ENCODE measurements at places on chromosomes 2 and 18.
A peak's percentile ranks its signal among the peaks of the same experiment; 100 is the strongest.

GRCh38 chr18:53567929-53568574 lies 656.4 kb downstream of the MBD2 start:
- DNase-seq = peak; percentile 5

- peak; percentile 28 for DNase-seq
Measured at GRCh38 chr2:75403991-75404428, 156.7 kb downstream of the EVA1A start.

GRCh38 chr2:195560209-195560895 lies 96.7 kb upstream of the SLC39A10 start:
- DNase-seq = no peak

DNA sequence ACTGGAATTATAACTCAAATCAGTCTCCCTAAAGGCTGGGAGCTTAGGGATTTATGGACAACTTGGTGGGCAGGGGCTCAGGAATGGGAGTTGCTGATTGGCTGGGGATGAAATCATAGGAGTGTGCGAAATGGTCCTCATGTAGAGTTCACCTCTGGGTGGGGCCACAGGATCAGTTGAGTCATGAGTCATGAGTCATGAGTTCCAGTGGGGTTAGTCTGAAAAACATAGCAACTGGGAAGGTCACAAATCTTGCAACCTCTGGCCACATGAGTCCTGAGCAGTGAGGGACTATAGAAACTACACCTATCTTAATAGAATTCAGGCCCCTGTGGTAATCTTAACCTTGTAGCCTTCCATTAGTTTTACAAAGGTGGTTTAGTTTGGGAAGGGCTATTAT lies 383.3 kb downstream of the RBM43 start:
- no peak for DNase-seq

DNA sequence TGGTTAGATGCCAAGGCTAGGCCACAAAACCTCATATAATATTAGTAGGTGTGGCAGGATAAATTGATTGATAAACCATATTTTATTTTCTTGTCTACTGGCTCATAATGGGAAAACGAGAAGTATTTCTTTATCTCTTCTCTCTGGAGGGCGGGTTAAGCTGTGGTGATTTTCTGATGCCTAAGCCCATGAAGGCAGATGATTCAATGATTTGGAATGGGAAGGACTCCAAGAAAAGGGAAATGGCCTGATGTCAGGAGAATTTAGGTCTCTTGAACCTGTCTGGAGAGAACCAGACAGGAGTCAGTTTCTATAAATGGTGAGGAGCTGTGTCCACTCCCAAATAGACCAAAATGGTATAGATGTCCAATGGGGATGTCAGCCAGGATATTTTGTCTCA lies 18.7 kb upstream of the MAP4K3 start:
- no peak for DNase-seq

DNA sequence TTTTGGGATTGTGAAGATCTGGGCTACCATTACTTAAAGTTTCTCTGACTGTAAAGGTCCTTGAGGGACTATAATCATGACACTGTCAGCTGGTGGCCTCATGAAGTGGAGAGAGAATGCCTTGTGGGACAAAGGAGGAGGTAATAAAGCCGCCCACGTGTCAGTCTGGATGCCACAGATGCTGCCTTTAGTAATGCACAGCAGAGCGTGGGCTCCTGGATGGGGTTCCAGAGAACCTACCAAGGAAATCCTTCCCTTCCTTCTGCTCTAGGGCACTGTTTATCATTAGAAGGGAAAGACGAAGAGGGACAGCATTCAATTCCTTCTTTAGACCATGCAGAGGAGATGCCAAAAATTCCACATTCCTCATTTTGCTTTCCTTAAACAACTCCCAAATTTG lies 63.5 kb downstream of the COL5A2 start:
- no peak for DNase-seq

- DNase-seq = no peak
Measured at GRCh38 chr2:109279243-109279860, 150.3 kb downstream of the SH3RF3 start.

DNA sequence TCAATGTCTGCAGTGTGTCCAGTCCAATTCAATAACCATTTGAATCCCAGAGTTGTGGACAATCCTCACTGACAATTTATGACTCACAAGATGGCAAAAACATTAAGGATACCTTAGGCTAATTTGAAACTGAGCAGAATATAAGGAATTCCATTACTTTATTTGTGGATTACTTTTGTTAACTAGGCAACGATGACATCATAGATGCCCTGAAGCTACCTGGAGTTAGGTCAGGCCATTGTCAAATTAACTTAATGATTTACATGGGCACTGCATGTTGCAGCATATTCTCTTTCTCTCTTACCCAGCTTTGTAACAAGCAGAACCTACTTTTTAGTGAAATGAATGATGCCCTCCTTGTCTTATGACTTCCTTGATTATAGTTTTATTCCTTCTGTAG lies 100.0 kb upstream of the CDCA7 start:
- no peak for DNase-seq

DNA sequence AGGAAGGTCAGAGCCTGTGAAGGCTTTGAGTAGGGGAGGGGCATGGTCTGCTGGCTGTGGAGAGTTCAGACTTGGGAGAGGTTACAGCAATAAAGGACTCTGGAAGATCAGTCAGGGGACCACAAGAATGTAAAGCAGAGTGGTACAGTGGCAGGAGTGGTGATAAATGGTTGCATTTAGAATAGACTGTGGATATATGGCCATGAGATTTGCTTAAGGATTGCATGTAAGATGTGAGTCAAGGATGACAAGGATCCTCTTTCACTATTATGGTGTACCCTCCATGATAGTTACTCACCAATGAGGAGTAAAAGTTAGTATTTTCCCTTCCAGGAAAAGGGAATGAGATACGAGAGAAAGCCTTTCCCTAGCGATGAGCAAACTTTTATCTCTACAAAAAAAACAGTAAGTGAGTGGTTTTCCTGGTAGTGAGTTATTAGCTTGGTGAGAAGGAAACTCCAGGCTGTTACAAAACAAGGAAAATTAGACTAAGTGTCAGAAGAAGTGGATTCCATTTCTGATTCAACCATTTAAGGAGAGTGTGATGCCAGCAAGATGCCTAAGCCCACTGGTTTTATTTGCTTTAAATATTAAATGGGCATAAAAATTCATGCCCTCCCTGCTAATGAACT lies 818.0 kb upstream of the ACVR2A start:
- DNase-seq = peak; percentile 45

DNA sequence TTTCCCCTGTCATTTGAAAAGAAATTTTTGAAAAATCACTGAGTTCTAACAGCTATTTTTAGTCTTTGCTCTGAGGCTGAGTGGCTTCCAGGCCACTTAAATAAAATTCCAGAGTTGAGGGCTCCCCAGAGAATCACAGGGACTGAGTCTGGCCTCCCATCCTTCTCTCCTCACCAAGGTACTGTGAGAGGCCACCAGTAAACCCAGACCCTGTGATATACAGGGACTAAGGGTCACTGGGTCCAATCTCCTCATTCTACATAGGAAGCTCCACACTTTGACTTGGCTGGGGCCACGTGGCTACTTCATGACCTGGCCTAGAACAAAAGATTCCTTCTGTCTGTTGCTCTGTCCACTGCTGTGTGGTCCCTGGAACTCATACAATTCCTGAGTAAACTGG lies 123.2 kb upstream of the CDCA7 start:
- DNase-seq = no peak

DNA sequence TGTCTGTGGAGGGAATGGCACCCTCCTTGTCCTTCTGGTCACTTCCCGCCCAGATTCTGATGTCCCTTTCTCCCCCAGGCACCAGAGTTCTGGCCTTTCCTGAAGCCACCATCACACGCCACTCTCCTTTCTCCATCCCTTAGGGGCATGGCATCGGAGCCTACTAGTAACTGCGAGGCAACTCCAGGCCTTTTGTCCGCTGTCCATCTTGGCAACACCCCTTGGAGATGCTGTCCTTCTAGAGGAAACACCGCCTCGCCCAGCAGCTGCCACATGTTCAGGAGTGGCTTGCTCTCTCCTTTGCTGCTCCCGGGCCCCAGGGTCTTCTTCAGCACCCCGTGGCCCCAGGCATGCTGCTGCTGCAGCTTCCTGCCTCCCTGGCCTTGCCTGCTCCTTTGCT lies 267.0 kb downstream of the SRBD1 start:
- DNase-seq = no peak

GRCh38 chr18:55401638-55402191 lies 186.3 kb downstream of the TCF4 start:
- DNase-seq = peak; percentile 79

- no peak for DNase-seq
Measured at GRCh38 chr2:181378491-181378890, 78.7 kb upstream of the ITGA4 start.

DNA sequence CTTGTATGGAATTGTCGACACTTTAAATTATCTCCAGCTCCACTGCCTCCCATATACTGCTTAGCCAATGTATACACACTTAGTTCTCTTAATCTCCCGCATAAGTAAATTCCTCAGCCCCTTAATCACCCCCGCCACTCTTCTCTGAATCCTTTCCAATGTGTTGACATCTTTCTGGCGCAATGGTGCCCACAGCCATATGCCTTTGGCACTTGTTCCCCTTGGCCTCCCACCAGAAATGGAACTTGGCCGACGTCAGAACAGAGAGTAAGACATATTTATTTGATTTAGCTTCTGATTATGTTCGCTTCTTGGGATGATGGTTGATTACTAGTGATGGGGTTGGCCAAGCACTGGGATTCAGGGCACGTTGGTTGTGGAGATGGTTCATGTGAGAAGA lies 1089.3 kb upstream of the CELF4 start:
- DNase-seq = no peak

- DNase-seq = peak; percentile 52
Measured at GRCh38 chr2:42859006-42859552, 66.7 kb upstream of the HAAO start.

- no peak for DNase-seq
Measured at GRCh38 chr2:108627911-108628567, 91.2 kb upstream of the RANBP2 start.

GRCh38 chr2:235411905-235412485 lies 81.8 kb upstream of the AGAP1 start:
- DNase-seq = no peak

- DNase-seq = peak; percentile 43
Measured at GRCh38 chr2:190159453-190159852, 96.9 kb upstream of the MSTN start.

- no peak for DNase-seq
Measured at GRCh38 chr18:1663879-1664705, 759.4 kb downstream of the ADCYAP1 start.

DNA sequence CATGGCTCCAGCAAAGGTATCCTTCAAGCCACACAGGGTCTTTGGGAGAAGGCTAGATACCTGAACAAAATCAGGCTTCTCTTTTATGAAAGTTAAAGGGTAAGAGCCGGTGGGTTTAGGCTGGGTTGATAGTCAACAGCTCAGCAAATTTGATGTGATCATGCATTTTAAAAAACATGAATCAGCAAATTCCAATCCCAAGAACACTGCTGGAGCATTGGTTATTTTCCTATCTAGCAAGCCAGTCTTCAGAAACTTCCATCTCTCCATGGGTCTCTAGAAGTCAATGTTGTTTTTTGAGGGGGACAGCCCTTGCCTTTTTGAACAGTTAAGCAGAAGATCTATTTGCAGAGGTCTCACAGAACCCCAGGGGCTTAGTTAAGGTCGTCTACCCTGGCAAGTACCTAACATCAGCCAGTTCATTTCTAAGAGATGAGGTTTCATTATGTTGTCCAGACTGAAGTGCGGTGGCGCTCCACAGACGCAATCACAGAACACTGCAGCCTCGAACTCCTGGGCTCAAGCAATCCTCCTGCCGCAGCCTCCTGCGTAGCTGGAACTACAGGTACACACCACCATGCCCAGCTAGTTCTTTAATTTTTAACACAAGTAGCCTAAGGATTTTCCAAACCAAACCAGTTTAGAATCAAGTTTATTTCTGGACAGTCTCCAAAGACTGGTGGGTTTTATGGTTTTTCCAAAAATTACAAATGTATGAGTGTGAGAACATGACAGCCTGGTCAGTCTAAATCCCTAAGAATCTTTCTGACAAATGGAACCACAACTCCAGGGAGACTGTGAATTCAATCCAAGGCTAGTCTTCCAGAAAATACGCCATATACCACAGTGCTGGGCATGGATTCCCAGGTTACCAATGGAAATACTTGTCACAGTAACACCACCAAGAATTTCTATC lies 4.1 kb upstream of the ZCCHC2 start:
- no peak for DNase-seq

DNA sequence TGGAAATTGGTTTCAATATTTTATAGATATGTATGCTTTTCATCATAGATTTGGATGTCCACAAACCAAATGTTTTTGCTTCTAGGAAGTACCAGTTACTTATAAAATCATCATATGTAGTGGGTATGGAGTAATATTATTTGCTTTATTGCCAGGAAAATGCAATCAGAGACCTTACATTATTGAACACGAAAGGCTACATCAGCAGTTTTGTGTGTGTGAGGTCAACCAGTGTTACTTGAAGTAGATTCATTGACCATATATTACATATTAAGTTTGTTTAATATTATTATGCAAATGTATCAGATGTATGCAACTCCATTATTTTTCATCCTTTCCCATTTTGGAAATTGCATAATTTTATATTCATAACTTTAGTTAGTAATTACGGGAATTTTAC lies 219.1 kb upstream of the MMADHC start:
- no peak for DNase-seq

DNA sequence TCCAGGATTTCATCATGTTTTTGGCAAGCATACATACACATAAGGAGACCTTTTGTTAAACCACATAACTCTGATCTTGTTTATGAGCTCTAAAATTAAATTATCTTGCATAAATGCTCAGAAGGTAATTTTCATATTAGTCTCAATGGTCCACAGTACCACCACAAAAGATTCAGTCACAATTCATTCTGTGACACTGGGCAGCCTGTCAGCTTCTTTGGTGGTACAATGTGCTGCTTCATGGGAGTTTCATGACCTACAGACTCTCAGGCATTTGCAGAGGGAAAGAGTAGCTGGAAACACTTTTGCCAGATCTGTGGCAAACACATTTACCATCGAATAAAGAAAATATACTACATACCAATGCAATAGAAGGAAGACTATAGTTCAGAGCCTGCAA lies 51.3 kb upstream of the ZNF397 start:
- no peak for DNase-seq

DNA sequence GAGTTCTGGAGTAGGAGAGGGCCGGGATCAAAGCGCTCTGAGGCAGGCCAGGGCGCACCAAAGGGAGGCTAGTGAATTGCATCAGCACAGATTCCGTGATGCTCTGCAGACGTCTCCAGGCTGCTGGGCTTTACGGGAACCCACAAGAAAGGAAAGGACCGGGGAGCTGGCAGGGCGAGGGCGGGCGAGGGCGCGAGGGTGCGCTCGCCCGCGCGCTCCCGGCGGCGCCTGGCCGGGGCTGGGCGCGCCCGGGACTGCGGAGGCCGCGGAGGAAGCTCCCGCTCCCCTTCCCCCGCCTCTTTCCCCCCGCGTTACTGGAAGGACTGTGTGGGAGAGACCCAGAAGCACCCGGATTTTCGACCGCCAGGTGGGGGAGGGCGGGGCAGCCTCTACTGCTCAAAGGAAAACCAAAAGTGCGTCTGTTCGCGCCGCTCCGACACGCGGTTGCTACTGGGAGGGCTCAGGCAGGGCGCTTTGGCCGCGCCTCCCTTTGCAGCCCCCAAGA lies 2.4 kb upstream of the FOSL2 start:
- DNase-seq = peak; percentile 81

GRCh38 chr18:61651880-61652268 lies 240.9 kb downstream of the RNF152 start:
- no peak for DNase-seq
